ENCODE measurements at places on chromosomes 1 and 21. TPM values are rescaled to one million over a fixed set of nuclear protein-coding genes. Genes with fewer than 3 reads are reported as not detected.

Gene FAM72D
- 0.08 TPM for total RNA-seq

- no peak for DNase-seq
Measured at GRCh38 chr1:116557323-116557878, 13.4 kb downstream of the CD58 start.

GRCh38 chr1:188096521-188096920, 1267.8 kb downstream of the PLA2G4A start:
- DNase-seq = no peak

DNA sequence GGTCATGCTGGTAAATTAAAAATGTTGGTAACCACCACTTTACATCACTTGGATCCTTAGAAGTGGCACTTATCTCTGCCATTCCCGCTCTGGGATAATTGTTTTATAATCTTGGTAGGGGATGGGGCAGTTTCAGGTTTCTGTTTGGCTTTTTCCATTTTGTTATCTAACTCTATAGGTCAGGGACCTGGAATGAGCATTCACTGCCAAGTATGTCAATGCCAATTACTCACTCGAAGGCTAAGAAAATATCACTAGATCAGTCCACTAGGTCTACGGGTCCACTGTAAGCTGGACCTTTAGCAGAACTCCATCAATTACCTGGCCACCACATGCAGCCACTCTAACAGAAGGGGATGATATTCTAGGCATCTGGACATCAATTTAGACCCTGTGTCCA, 4.5 kb upstream of the DIP2A start:
- DNase-seq = no peak

GRCh38 chr1:182003025-182003725, 58.3 kb downstream of the ZNF648 start:
- no peak for DNase-seq

- DNase-seq = no peak
Measured at GRCh38 chr1:224157316-224157715, 25.7 kb upstream of the DEGS1 start.

- DNase-seq = peak; percentile 71
Measured at GRCh38 chr21:31098576-31099005, 60.3 kb upstream of the KRTAP19-8 start.

Data from liver (tissue), 10 donors.